ENCODE measurements at places on chromosomes 12 and 14. TPM values are rescaled to one million over a fixed set of nuclear protein-coding genes. Genes with fewer than 3 reads are reported as not detected.

GRCh38 chr14:79412822-79413221 is 798.5 kb downstream of the DIO2 start:
- H3K4me3 ChIP-seq: no peak overlapping the region
- no peak overlapping the region for H3K27ac ChIP-seq
- H3K27me3 ChIP-seq: no peaks in the 10 kb centered on the region
- no peaks in the 10 kb centered on the region for H3K4me1 ChIP-seq

GRCh38 chr12:64103825-64104740 is 118.0 kb downstream of the KICS2 start:
- no peak for DNase-seq
- H3K27ac ChIP-seq: no peak overlapping the region
- H3K27me3 ChIP-seq: peaks cover 5% of the 10 kb centered on the region
- H3K4me3 ChIP-seq: no peak overlapping the region
- no peaks in the 10 kb centered on the region for H3K4me1 ChIP-seq

- peaks cover 8% of the 10 kb centered on the region for H3K27me3 ChIP-seq
- no peak overlapping the region for H3K4me3 ChIP-seq
- H3K4me1 ChIP-seq: no peaks in the 10 kb centered on the region
- DNase-seq: no peak
- H3K36me3 ChIP-seq: no peaks in the 10 kb centered on the region
These were observed 106.0 kb upstream of the CCDC196 start for GRCh38 chr14:66380143-66380542.

DNA sequence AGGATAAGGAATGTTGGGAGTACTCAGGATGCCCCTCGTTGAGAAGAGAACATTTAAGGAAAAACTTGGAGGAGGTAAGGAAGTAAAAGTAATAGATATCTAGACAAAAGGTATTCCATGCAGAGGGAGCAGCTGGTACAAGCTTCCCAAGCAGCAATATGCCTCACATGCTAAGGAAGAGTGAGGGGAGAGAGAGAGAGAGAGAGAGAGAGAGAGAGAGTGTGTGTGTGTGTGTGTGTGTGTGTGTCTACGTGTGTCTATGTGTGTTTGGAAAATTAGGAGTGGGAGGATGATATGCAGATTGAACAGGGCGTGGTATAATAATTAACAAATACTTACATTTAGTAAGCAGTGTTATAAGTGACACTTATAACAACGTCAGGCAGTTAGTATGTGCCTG is 9.2 kb upstream of the PARP11 start:
- DNase-seq: no peak
- no peaks in the 10 kb centered on the region for H3K36me3 ChIP-seq
- no peak overlapping the region for H3K27ac ChIP-seq
- H3K4me3 ChIP-seq: no peak overlapping the region
- peaks cover 18% of the 10 kb centered on the region for H3K4me1 ChIP-seq

DNA sequence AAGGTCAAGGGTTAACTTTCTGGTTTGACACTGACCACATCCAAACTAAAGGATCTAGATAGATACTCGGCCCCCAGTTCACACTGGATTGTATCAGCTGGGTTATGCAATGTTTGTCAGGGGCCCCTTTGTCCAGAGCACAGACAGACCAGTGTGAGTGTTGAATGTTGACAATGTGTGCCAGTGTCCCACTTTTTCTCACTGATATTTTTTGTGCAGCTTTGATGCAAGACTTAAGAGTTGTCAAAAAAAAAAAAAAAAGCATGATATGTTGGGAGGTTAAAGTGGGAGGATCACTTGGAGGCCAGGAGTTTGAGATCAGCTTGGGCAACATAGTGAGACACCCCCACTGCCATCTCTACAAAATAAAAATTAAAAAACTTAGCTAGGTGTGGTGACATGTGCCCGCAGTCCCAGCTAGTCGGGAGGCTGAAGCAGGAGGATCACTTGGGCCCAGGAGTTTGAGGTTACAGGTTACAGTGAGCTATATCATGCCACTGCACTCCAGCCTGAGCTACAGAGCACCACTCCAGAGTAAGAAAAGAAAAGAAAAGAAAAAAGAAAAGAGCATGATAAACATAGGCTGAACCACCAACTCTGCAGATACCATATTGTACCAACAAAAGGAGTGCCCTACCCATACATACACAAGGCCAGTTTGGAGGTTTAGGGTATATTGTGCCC is 97.5 kb downstream of the LGR5 start:
- no peak for DNase-seq
- no peak overlapping the region for H3K4me3 ChIP-seq
- H3K36me3 ChIP-seq: no peaks in the 10 kb centered on the region

- no peaks in the 10 kb centered on the region for H3K4me1 ChIP-seq
- H3K27ac ChIP-seq: no peak overlapping the region
- H3K4me3 ChIP-seq: no peak overlapping the region
- H3K36me3 ChIP-seq: no peaks in the 10 kb centered on the region
These were observed 136.4 kb downstream of the MDGA2 start for GRCh38 chr14:47539031-47539461.

- no peaks in the 10 kb centered on the region for H3K36me3 ChIP-seq
- no peak overlapping the region for H3K27ac ChIP-seq
- no peaks in the 10 kb centered on the region for H3K27me3 ChIP-seq
These were observed 152.3 kb downstream of the ZNF664 start for GRCh38 chr12:124125203-124125871.

DNA sequence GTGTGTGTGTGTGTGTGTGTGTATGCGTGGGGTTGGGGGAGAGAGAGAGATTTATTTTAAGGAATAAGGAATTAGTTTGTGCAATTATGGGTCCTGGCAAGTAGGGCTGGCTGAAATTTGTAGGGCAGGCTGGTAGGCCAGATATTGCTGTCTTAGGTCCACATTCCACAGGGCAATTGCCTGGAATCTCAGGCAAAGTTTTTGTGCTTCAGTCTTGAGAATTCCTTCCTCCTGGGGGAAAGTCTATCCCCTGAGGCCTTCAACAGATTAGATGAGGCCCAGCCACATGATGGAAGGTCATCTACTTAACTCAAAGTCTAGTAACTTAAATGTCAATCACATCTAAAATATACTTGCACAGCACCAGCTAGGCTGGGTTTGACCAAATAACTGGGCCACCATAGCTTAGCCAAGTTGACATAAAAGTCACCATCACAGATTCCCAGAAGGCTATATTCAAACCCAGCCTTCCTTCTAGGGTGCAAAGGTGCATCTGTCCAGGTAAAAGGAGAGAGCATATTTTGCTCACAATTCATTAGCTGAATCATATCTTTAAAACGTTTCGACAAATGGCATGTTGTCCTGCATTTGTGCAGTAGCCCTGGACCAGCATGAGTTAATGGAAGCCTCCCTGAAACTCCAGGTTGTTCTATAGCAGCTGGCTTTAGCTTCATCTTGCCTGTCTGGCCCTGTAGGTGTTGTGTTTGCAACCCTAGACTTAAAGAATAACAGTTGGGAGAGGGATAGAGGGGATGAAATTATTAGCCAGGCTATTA is 63.1 kb downstream of the C14orf132 start:
- no peak overlapping the region for H3K4me3 ChIP-seq
- H3K4me1 ChIP-seq: no peaks in the 10 kb centered on the region
- H3K27ac ChIP-seq: no peak overlapping the region

- H3K4me3 ChIP-seq: peak overlapping the region; percentile 91
- peaks cover 59% of the 10 kb centered on the region for H3K4me1 ChIP-seq
- H3K27me3 ChIP-seq: peaks cover 1% of the 10 kb centered on the region
- DNase-seq: no peak
- peak overlapping the region; percentile 91 for H3K27ac ChIP-seq
- H3K36me3 ChIP-seq: peaks cover 62% of the 10 kb centered on the region
These were observed 1.0 kb downstream of the NACA start for GRCh38 chr12:56723889-56724700.

GRCh38 chr12:113955109-113955970 is 10.8 kb downstream of the RBM19 start:
- H3K36me3 ChIP-seq: peaks cover 51% of the 10 kb centered on the region
- H3K27ac ChIP-seq: no peak overlapping the region
- H3K4me3 ChIP-seq: no peak overlapping the region
- H3K4me1 ChIP-seq: no peaks in the 10 kb centered on the region
- no peak for DNase-seq
- H3K27me3 ChIP-seq: no peaks in the 10 kb centered on the region

- no peaks in the 10 kb centered on the region for H3K36me3 ChIP-seq
- no peak overlapping the region for H3K4me3 ChIP-seq
- peaks cover 5% of the 10 kb centered on the region for H3K27me3 ChIP-seq
- no peak for DNase-seq
These were observed 30.7 kb downstream of the ISCA2 start for GRCh38 chr14:74524076-74524811.

DNA sequence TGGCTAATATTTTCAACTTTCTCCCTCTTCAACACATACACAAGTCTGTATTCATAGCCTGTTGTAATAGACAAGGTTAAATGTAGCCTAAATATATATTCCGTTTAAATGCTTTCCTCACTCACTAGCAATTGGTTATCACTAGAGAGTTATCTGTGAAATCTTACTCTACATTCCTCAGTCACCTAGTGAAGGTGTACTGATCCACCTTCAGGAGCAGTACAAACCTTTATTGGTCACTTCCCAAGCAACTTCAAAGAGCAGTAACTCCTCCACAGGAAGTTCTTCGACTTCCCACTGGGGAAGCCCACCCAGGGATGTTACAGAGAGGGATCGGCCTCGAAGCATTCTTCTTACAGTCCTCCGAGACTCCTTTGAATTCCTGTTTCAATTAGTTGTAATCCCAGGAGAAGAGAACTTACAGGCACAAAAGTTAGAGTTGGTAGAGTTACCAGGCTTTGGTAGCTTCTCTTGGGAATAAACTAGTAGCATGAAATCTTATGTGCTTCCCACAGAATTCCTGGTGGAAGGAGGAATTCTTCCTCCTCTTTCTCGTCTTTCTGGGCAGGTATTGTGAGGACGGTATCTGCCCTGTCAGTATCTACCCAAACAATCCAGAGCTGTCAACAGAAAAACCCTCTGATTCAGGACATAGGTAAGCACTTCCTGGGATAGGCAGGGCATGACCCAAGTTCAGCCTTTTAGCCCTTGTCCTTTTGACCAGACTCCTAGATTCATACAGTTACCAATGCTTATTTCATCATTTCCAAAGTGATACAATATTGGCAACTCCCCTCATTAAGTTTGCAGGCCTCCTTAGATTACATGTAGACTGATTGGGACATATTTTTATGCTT is at the start of gene GYS2:
GYS2 (minus strand) TSS at position 603 of the 857 bp plus-strand sequence; CDS start at position 348, 255 bp downstream.
- H3K4me1 ChIP-seq: no peaks in the 10 kb centered on the region
- H3K36me3 ChIP-seq: no peaks in the 10 kb centered on the region
- H3K27me3 ChIP-seq: peaks cover 9% of the 10 kb centered on the region
- no peak within 1 kb of the TSS for H3K27ac ChIP-seq
- DNase-seq: no peak
- H3K4me3 ChIP-seq: no peak within 1 kb of the TSS

GRCh38 chr12:58346032-58346632 is 404.8 kb downstream of the ATP23 start:
- H3K27ac ChIP-seq: no peak overlapping the region
- H3K36me3 ChIP-seq: no peaks in the 10 kb centered on the region
- H3K4me1 ChIP-seq: no peaks in the 10 kb centered on the region
- peaks cover 5% of the 10 kb centered on the region for H3K27me3 ChIP-seq
- DNase-seq: no peak

- no peak overlapping the region for H3K27ac ChIP-seq
- no peaks in the 10 kb centered on the region for H3K4me1 ChIP-seq
- H3K4me3 ChIP-seq: no peak overlapping the region
- no peak for DNase-seq
These were observed 75.6 kb upstream of the USP44 start for GRCh38 chr12:95626854-95627253.

DNA sequence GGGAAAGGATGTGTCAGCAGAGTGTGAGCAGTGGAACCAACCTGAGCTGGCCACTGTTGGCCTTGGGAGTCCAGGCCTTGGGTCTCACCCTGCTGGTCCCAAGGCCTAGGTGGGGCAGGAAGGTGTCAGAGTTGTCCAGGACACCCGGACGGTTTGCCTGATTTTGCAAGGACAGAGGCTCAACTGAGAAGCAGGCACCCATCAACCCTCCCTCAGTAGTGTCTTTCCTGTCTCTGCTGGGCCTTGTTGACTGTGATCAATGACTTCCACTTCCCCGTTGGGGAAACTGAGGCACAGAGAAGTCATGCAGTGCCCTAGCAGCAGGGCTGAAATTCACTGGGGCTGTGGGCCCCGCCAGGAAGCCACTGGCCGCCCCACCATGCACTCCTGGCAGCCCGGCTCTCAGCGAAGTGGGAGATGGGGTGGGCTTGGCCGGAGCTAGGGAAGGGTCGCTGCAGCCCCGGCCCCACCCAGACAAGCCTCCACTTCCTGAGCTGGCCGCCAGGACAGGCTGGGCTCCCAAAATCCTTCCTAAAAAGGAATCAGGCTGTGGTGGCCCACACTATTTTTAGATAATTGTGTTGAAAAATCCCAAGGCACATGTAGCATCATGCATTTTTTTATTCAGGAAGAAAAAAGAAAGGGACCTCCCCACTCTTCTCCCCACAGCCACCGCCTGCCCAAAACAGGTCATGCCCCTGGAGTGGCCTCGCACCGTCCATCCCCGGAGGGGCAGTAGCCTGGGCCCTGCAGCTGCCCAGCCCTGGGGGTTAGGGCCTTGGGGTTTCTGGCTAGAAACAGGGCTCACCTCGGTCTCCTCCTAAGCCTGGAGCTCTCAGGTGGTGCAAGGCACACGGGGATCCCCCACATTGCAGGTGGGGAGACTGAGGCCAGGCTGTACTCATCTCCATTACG is 127.4 kb downstream of the CALM1 start:
- H3K27me3 ChIP-seq: no peaks in the 10 kb centered on the region
- H3K27ac ChIP-seq: no peak overlapping the region
- no peaks in the 10 kb centered on the region for H3K4me1 ChIP-seq
- H3K4me3 ChIP-seq: no peak overlapping the region
- no peaks in the 10 kb centered on the region for H3K36me3 ChIP-seq

- peaks cover 5% of the 10 kb centered on the region for H3K27me3 ChIP-seq
- peaks cover 19% of the 10 kb centered on the region for H3K36me3 ChIP-seq
- H3K4me1 ChIP-seq: peaks cover 44% of the 10 kb centered on the region
These were observed 2.0 kb upstream of the AP1G2 start for GRCh38 chr14:23569443-23570151.

LRP1-AS gene
- total RNA-seq: not detected

PTPRR gene
- not detected for total RNA-seq

PLBD1 gene
- not detected for total RNA-seq

FBXO33 gene
- 20.5 TPM for total RNA-seq

GLIPR1L2 gene
- total RNA-seq: not detected

SLC10A1 gene
- not detected for total RNA-seq

SAMD15 gene
- total RNA-seq: 0.29 TPM

IGF1 gene
- 0.83 TPM for total RNA-seq

CSRP2 gene
- total RNA-seq: 0.36 TPM

KRT80 gene
- not detected for total RNA-seq
